Osteocyte (in vitro differentiated cells): ENCODE measurements at places on chromosomes 7 and 10. TPM values are rescaled to one million over a fixed set of nuclear protein-coding genes. Genes with fewer than 3 reads are reported as not detected.

DNA sequence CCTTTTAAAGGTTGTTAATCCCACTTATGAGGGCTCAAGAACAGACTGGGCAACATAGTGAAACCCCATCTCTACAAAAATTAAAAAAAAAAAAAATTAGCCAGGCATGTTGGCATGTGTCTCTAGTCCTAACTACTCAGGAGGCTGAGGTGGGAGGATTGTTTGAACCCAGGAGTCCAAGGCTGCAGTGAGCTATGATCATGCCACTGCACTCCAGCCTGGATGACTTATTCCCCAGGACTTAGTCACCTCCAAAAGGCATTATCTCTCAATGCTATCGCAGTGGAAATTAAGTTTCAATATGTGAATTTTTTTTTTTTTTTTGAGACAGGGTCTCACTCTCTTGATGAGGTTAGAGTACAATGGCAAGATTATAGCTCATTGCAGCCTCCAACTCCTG is 61.2 kb upstream of the TRIM24 start:
- DNase-seq, result no peak

DNA sequence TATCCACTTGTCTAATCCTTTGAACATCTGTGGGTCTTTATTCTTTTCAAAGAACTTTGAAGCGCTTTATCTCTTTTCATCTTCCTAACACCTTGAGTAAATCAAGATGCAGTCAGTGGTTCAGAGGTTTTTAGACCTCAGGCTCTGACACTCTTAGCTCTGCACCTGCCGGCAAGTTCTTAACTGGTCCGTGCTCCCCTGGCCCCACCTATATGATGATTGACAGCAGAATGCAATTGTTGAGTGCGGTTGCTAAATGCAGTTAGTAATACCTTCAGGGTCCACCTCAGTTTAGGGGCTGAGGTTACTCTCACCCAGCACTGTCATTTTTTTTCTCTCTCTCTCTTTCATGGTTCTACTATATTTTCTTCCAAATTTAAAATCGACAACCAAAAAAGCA is 854.2 kb upstream of the AUTS2 start:
- DNase-seq, result no peak

DNA sequence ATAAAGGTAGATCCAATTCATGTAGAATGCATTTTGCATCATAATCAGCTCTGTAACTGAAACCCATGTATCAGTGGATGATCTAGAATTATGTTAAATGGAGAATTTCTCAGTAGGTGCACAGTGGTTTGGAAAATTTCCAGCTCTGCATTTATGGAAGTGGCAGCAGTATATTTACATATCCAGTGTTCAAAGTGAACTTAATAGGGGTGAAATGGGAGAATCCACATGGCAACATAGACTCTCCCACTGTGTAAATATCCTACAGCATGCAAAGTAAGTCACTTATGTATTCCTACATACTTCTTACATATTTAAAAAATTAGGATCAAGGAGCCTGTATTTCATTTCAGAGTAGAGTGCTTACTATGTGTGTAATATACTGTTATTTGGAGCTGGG is 35.3 kb downstream of the CDC14C start:
- no peak for DNase-seq

- DNase-seq, result no peak
Observed at GRCh38 chr10:71995887-71996575, 31.8 kb downstream of the CHST3 start.

- DNase-seq, result peak; percentile 10
Observed at GRCh38 chr7:4406288-4407058, 275.6 kb upstream of the FOXK1 start.

Gene CPVL
- total RNA-seq, result 2.0 and 2.4 TPM in 2 replicates
